ENCODE measurements at places on chromosomes 11 and 22.

DNA sequence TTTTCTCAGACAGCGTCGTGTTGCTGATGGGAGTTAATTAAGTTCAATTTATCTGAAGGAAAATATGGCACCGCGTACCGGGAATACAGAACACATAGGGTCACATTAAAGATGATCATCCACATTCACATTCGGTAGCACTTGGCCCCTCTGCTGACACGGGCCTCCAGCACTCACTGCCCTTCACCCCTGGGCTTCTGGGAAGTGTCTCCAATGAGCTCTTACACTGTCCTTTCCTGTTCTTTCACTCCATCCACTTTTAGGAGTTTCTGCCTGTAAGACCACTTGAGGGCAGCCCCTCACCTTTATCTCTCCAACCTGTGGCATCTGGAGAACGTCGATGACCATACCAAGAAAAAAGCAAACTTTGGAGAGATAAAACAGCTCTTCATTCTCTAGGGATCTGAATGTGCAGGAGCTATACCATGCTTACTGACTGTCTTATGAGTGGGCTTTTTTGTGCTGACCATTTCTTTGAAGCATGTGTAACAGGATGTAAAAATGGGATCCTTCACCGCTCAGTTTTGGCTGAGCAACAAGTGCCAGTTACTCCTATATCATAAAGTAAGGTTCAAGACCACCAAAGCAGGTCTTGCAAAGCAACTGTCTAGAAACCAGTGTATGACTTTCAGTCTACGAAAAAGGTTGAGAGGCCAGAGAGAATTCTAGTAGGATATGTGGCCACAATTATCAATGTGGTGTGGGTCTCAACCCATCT lies 1.1 kb upstream of the SERGEF start:
- DNase-seq: no peak

DNA sequence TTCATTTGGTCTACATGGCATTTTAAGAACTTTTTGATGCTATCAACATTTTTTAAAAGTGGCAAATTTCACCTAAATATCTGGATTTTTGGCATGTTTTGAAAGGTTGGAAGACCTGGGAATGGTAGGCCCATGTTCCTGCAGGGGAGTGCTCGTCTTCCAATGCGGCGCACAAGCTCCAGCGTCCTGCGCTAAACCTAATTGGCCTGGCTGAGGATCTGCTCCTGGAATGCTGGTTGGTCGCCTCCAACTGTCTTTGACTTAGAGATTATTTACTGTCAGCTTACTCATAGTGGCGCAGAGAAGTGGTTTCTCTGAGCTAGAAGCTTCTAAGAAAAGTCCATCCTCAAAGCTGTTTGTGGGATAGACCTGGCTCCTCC lies 626 bp upstream of the LIMK2 start:
- DNase-seq: no peak

DNA sequence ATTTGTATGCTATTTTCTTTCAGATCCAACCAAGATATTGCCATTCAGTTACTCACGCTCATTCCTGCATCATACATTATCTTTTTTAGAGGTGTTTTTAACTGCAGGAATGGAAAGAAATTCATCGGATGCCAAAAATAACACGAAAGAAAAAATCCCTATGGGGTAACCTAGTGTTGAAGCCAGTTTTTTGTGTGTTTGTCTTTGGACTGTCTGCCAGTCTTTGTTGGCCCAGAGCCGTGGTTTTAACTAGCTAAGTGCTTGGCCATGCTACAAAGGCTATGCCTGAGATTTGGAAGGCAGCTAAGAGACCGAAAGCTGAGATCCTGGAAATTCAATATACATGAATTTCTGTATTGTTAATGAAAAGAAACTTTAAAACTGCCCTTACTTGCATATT lies 309.8 kb upstream of the CNTN5 start:
- no peak for DNase-seq

DNA sequence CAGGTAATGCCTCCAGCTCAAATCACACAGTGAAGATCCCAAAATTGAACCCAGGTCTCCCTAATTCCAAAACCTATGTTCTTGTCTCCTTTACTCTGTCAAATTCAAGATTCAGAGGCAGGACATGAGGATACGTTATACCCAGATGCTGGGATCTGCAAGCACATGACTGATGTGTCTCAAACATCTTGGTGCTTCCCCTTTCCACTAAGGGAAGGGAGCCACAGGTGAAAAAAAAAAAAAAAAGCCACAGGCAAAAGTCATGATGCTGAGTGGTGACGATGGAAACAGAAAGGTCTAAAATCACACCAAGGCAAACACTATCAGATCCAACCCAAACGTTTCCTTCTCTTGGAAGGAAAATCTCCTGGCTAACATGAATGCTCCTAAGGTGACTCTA lies 24.0 kb downstream of the ABTB2 start:
- DNase-seq: no peak

GRCh38 chr22:45462034-45462655 lies 40.5 kb upstream of the FBLN1 start:
- DNase-seq: no peak

GRCh38 chr11:104254347-104254746 lies 90.4 kb upstream of the PDGFD start:
- no peak for DNase-seq

- no peak for DNase-seq
Observed at GRCh38 chr11:109756521-109756920, 334.5 kb downstream of the C11orf87 start.

- no peak for DNase-seq
Observed at GRCh38 chr11:73570415-73571114, 27.3 kb downstream of the FAM168A start.

DNA sequence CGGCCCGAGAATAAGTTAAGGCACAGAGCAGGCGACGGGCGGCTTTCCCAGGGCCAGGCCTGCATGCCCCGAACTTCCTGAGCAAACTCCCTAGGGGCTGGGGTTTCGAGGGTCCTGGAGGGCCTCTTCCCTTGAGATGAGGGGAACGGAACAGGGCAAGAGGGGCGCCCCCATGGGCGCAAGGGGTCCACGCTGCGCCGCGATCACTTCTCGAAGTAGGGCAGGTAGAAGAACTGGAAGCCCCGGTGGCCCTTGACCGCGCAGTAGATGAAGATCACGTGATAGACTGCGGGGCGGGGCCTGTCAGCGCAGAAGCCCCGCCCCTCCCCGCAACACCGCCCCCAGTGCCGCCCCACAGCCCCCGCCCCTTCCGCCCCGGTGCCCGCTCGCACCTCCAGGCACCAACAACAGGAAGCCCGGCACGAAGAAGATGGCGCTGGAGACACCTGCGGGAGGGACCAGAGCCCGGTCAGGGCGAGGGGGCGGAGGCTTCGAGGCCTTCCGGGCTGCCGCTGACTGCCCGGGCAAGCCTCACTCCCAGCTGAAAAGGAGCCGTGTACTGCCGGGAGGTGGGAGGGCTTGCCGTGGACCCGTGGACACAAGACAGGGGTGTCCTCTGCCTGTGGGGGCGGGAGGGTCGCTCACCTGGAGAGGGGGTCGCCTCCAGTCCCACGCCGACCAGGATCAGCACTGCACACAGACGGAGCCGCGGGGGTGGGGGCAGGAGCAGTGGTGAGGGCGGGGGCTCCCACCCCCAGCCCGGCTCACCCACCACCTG lies 4.5 kb downstream of the TMEM134 start:
- peak; percentile 86 for DNase-seq

DNA sequence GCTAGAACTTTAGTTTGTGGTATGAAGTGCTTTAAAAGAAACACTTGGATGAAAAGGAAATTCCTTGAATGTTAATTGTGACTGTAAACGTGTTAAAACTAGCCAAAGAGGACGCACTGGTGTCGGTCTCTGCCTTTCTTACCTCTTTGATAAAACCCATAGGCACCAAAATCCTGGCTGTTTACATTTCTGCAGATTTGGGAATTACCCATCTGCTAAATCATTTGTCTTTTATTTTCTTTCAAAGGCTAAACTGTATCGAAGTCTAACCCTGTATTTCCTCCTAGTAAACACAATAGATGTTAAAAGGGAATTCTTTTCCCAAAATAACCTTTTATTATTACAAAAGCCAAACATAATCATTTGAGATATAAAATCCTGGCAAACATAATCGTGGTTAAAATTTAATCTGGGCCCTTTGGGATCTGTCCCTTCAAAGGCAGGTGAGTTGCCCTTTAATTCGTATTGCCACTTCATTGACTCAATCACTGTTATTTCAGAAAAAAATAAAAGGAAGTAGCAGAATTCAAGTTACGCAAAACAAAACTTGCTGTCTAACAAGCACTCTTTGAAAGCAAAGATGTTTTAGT lies 2.4 kb downstream of the RASSF10 start:
- no peak for DNase-seq

GRCh38 chr11:18282626-18283025 lies 16.6 kb downstream of the SAA1 start:
- DNase-seq: no peak

DNA sequence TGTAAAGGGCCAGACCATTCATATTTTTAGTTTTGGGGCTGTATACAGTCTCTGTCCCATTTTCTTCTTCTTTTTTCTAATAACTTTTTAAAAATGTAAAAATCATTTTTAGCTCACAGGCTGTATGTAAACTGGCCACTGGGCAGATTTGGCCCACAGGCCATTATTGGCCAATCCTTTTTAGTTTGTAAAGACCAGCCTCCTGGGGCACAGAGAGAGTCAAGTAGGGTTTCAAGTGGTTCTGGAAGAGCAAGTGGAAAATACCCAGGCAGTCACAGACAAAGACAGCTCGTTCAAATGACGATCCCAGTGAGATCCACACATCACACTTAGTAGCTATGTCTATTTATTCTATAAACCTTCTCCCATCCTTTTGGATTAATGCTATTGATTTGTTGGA lies 150.2 kb upstream of the ARHGAP20 start:
- DNase-seq: no peak

- no peak for DNase-seq
Observed at GRCh38 chr11:9771071-9771511, 107.2 kb downstream of the SWAP70 start.

GRCh38 chr11:5703741-5704536 lies 14.3 kb downstream of the TRIM22 start:
- DNase-seq: no peak

- no peak for DNase-seq
Observed at GRCh38 chr11:20155683-20156279, 4.5 kb downstream of the DBX1 start.

GRCh38 chr11:3929232-3929631 lies 73.8 kb downstream of the STIM1 start:
- no peak for DNase-seq

DNA sequence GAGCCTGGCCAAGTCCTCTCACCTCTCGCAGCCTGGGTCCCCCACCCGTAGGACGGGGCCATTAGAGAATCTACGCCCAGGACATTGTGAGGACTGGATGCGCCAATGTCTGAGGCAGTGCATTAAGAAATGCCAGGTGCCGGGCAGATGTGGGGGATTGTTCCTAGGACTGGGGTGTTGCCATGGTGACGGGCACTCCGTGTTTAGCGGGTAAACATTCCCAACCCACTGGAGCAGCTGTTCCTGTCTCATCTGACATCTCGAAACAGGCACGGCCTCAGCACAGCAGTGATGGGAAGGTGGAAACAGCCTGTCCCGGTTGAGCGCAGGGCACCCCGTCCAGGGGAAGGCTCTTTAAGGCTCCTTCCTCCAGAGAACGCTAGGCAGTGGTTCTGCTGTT lies 99.6 kb upstream of the RTL6 start:
- DNase-seq: no peak

DNA sequence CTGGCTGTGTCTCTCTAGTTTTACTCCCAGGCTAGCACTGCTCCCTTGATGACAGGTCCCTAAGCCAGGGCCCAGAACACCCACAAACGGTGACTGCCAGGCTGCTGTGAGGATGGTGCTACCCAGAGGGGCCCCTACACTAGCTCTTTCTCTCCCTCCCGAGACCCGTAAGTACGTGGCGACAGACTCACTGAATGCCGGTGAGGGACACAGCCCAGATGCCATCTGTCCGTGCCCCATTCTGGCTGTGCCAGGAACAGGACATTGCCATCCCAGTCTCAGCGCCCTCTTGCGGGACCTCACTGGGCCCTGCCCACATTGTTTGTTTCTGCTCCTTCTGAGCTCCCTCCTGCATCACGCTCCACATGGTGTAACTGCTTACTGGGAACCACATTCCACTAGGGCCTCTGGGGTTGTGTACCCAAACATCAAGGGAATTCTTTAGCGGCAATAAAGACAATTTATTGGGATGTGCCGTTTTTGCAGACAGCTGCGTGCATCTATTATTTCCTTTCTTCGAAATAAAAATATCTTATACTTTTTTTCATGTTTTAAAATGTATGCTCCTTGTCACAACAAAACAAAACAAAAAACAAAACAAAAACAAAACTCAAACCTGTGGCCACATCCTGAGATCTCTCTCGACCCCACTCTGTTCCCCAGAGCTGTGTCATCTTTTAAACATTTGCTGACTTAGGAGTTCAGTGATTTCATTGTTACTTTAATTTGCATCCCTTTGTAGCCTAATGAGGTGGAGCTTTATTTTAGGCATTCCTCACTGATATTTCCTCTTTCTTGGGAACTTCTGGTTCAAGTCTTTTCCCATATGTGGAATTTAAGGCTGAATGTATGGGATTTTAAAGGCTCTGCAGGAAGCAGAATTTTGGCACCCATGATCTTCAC lies 4.4 kb upstream of the TPCN2 start:
- DNase-seq: no peak

GRCh38 chr22:38614332-38615063 lies 41.7 kb downstream of the FAM227A start:
- no peak for DNase-seq

- no peak for DNase-seq
Observed at GRCh38 chr11:46659908-46660307, 40.5 kb downstream of the ARHGAP1 start.

- no peak for DNase-seq
Observed at GRCh38 chr22:31332010-31332409, 14.1 kb downstream of the PATZ1 start.

- no peak for DNase-seq
Observed at GRCh38 chr22:28934026-28934425, 50.7 kb downstream of the ZNRF3 start.

- DNase-seq: no peak
Observed at GRCh38 chr11:6305297-6305696, 15.0 kb downstream of the CAVIN3 start.

GRCh38 chr11:76459299-76459698 lies 14.5 kb downstream of the EMSY start:
- DNase-seq: no peak

DNA sequence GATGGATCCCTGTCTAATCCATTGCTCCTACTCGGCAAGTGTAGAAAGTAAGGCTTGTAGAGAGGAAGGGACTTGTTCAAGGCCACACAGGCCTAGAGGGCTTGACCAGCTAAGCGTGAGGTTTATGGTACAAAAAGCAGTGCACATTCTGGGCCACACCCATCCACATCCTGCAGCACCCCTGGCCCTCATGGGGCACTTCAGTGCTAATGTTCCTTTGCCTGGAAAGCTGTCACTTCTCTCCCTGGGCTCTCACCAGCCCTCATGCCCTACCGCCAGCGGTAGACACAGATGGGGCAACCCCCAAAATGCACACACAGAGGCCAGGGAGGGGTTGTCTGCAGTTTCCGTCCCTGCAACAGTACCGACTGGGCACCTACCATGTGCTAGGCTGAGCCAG lies 7.1 kb upstream of the MGAT3 start:
- DNase-seq: no peak

All from activated CD8-positive, alpha-beta memory T cell treated with anti-CD3 and anti-CD28 coated beads for 1 hour (primary cell).